ENCODE measurements at places on chromosomes 11 and 22.

DNA sequence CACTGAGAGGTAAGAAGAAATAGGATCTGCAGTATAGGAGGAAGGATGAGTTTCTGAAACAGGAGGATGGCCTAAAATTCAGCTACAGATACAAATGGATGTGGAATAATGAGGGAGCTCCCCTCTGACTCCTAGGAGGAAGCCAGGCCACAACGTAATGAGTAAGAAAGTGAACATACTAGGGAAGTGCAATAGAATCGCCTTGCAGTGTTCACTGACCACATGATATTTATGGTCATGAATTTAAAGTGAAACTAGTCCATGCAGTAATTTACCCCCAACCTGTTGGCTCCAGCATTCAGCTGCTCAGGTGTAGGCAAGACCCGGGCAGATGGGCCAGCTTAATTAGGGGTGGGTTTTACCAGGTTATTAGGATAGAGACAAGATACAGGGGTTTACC is 101.7 kb downstream of the DEUP1 start:
- DNase-seq, result no peak

DNA sequence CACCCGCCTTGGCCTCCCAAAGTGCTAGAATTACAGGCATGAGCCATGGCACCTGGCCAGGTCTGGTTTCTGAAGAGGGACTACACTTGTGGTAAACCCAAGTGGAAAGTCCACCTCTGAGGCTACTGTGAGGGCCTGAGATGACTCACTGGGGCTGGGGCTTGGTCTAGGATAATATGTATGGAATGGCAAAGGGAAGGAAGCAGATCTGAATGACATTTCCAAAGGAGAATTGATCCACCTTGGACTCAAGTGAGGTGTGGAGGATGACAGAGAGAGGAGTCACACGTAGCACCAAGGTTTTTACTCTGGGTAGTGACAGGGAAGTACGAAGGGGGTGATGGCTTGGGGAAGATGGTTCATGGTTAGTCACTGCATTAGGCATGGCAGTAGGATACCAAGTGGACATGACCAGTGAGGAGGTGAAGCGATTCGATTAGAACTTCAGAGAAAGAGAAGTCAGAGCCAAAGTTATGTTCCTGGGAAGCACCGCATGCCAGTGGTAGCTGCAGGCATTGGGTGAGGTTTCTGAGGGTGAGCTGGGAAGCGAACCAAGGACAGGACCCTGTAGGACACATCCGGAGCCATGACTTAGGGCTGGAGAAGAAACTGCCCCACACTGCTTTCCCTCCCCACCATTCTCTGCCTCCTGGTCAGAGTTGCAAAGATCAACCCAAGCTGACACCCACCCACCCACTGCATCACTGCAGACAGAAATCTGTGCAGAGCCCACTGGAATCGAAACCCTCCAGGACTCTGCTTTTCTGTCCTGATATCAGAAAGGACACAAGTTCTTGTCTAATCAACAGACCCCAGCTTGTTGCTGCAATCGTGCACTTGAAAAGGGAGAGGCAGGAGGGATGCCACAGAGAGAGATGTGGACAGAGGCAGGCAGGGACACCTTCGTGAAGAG is 13.0 kb upstream of the BCL9L start:
- no peak for DNase-seq

DNA sequence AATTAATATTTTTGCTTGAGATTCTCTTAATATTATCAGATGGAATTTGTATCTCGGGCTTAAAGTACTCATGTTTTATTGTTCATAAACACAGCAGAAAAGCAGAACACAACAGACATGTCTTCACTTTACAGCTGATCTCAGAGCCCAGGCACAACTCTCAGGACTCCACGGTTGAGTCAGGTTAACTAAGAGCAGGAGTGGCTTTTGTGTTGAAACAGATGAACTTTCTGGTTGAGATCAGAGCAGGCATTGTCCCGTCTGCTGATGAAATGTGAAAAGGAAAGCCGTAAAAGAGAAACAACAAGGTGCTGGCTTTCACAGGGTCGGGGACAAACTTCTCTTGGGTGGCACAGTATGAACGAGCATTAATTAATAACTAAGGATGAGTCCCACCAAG is 49.0 kb downstream of the JHY start:
- DNase-seq, result no peak

GRCh38 chr22:40665312-40665711 is 14.0 kb upstream of the MCHR1 start:
- no peak for DNase-seq

DNA sequence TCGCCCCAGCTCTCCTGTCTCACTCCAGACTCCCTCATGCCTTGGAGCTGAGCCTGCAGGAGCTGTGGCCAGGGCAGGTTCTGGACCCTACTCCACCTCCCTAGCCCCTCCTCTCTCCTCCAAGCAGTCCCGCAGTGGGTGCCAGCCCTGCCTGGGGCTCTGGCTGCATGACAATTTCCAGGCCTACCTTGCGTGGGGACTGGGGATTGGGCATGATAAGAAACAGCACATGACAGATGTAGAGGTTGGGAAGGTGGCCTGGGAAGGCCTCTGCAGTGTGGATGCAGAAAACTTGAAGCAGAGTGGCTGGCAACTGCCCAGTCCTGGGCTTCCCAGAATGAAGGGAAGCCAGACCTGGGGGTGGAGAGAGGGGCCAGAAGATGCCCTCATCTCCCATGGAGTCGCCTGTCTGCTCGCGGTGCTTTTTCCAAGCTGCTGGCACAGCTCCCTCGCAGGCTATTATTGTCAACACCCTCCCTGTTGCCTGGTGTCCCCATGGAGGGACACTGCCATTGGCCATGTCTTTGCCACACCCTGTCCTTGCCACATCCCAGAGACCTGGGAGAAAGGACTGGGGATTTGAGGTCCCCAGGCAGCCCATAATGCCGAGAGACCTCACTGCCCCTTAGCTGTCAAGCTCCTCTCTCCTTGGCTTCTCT is 48.9 kb upstream of the CDON start:
- DNase-seq, result no peak

DNA sequence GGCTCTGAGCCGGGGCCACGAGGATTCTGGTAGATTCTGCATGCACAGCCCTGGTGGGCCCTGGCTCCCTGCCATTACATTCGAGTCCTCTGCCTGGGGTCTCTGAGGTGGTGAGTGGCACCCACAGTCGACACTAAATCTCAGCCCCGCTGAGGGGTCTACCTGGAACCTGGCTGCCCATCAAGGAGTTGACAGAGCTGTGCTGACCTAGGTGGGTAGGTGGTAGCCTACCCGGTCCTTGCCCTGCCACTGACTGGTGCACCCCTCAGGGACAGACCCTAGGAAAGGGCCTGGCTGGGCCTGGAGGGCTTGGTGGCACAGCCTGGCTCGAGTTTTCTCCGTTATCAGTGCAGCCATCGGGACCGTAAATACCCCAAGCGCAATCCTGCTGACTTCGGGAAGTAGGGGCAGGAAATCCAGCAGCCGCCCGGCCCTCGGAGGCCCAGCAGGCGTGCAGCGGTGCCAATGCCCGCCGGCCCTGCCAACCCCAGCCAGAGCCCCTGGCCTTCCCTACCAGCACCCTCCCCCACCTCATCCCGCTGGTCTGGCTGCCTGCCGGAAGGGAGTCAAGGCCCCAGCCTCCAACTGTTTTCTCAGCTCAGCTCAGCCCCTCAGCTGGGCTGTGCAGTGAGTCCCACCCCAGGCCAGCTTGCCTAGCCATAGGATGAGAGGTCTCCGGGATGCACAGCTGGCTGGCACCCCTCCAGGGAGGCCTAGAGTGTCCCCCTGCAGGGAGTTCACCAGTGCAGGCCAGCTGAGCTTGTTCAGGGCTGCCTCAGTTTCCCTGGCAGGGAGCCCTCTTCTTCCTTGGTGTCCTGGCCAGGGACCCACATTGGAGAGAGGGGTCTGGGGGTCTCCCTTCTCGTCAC is 80.4 kb upstream of the KCNQ1OT1 start:
- DNase-seq, result no peak

DNA sequence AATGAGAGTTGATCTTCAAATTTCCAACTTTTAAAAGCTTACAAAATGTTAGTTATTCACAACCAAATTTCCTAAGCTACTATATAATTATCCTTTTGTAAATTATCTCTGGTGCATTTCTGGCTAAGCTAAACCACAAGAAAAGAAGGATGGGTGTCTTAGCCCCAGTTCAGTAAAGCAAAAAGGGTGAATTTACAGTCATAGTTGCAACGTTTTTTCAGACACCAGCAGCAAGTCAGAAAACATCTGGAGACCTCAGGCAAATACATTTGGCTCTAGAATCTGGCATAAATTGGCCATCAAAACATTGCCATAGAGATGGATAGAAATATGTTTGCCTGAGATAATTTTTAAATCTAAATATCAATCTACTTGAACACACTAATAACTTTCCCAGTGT is 257.0 kb downstream of the GUCY1A2 start:
- no peak for DNase-seq
